ENCODE measurements at places on chromosomes 1 and 21.

GRCh38 chr1:1033731-1034438 is 14.0 kb downstream of the AGRN start:
- DNase-seq = peak; percentile 31

DNA sequence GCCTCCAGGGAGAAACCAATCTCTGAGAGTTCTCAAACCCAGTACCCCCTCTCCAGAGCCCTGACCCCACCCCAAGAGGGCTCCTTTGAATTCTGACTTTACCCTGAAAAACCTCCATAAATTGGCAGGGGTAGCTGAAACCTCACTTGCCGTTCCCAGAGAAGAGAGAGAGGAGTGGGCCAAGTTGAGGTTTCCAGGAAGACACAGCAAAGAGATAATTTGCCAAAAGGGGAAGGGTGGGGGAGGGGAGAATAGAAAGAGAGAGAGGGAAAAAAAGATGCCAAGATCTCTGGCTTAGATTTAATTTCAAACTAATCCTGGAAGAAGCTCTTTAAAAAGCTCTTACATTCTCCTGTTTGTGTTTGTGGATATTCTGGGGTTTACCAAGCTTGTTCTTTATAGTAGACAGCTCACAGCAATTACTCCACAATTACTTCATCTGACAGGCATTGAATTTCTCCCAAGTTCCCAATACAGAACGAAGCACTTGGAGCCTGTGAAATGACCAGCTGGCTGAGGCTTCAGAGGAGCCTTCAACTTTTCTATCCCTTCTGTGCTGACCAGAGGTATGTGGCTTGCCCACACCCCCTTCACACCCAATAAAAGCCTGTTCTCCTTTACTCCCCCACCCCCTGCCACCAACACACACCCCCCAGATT is 1.1 kb upstream of the GRHL3 start:
- no peak for DNase-seq

GRCh38 chr1:20696397-20697333 is 21.1 kb downstream of the KIF17 start:
- DNase-seq = peak; percentile 93

DNA sequence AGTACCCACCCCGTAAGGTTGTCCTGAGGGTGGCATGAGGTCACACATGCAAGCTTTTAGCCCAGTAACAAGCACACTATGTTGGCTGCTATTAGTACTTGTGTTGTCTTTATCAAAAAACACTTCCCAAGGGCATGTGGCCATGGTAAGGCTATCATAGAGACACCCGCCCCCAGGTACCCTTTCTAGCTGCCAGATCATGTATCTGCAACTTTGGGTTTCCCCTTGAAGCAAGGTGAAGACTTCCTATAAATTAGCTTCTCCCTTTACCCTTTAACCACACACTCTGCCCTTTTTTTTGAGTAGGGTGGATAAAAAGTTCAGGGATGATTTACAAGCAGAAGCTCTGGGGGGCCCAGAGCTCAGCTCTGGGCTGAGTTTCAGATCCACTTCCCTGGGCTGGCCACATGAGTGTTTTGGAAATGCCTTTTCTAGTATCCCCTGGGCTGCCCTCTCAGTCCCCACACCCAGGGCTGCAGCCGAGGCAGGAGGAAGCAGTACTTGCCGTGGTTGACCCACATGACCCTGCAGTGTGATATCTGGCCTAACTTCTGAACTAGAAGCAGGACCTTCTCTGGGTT is 2.0 kb downstream of the ZDHHC18 start:
- DNase-seq = no peak

- DNase-seq = no peak
These were observed 9.7 kb downstream of the SOAT1 start for GRCh38 chr1:179303200-179303785.

- no peak for DNase-seq
These were observed 197.3 kb downstream of the RYR2 start for GRCh38 chr1:237239248-237239647.

- no peak for DNase-seq
These were observed 31.8 kb downstream of the DIPK1A start for GRCh38 chr1:92929461-92929860.

DNA sequence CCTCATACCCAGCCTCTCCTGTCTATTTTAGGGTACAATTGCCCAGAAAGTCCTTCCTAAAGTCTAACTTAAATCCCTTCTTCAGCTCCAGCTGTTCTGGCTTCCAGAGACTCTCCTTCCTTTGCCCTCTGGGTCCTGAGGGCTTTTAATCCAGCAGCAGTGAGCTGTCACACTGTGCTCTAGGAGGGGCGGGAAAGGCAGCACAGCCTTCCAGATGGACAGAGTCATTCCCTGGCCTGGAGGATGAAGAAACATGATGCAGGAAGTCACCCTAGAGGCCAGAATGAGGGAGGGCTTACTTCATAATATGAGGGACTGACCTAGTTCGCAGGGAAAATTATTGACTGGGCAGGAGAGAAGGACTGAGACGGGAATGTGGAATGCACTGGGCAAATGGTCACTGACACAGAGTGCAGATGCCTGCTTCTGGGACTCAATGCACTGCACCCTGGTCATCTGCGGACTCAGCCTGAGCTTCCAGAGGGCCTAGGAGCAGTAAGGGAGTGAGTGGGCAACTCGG is 1.3 kb downstream of the SH2D2A start:
- no peak for DNase-seq

DNA sequence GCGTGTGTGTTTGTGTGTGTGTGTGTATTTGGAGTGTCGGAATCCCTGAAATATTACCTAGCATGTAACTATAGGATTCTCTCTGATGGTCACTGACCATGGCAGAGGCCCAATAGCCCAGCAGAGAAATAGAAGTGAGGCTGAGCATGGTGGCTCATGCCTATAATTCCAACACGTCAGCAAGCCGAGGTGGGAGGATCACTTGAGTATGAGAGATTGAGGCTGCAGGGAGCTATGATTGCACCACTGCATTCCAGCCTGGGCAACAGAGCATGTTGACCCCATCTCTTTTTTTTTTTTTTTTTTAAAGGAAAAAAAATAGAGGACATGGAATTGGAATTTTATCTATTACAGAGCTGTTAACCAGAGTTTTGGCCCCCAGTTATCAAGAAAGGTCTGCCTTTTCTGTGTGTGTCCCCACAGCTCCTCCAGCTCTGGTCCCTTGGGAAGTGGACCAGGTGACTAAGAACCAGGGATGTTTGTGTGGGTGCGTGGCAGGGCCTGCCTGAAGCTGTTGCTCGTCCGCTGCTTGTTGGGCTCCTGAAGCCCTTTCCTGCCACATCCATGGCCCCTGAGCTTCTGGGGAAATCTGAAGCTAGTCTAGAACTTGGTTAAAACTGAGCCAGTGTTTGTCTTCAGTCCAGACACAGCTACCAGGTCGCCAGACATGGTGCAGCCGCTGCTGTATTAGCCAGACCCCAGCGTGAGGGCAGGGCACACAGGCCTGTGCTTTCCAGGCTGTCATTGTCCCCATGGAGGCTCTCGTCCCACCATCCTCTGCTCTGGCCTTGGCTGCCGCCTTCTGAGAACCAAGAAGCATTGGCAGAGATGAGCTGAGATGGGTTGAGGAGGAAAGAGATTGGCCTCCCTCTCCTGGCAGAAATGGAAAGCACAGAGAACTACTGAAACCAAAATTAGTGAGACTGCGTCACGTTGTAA is 25.5 kb downstream of the CAPN9 start:
- DNase-seq = no peak

DNA sequence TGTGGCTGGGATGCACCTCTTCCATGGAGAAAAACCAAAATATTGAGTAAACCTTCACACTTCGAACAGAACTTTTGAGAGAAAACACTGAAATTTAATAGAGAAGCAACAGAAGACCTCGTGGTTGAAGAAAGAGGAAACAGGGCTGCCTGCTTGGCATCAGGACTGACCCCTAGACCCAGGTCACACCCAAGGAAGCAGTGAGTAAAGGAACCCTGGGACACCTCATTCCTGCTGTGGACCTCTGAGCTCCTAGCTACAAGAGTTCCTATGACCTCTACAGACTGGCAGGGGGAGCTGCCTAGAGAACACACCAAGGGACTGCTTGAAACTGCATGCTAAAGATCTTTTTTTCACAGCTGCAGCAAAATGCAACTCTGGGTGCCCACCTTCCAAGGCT is 67.8 kb downstream of the FASLG start:
- DNase-seq = no peak

GRCh38 chr1:210263963-210264362 is 31.4 kb downstream of the SERTAD4 start:
- no peak for DNase-seq

DNA sequence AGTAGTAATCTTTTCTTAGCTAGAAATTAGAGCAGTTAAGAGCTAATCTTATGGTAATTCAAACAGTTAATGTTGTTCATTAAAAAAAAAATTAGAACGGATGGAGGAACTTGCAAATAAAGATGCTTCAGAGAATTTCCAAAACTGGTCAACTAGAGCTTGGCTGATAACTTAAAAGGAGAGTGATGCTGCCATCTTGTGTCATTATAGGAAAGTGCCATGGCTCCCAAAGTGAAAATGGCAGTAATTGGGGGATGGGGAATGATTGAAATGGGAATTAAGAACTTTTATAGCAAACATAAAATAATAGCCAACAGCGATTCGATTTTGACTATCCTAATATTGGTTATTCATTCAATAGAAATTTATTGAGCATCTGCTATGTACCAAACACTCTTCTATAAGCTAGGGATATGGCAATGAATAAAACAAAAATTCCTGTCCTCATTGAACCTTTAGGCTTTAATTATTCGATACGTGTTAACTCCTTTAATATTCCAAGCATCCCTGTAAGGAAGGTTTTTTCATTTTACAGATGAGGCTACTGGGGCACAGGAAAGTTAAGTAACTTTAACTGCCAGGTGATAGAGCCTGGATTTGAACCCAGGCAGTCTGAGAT is 5.7 kb upstream of the PLPP3 start:
- peak; percentile 57 for DNase-seq

DNA sequence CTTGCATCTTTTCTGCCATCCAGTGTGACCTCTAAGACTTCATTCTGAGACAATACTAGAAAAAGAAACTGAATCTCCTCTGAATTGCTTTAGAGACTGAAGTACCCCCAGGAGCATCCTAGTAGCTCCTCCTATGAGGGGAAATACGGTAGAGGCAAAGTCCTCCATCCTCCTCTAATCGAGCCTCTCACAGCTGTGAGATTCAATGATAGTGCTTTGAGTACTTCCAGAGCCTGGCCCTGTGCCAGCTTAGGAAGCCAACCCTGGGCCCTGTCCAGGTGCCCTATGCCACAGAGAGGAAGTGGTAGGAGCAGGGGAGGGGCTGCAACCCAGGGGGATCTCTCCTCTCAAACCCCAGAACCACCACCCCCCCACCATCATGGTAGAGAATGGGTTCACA is 10.7 kb downstream of the RORC start:
- peak; percentile 71 for DNase-seq

- DNase-seq = no peak
These were observed 45.8 kb upstream of the DMRTB1 start for GRCh38 chr1:53413175-53414001.

- no peak for DNase-seq
These were observed 56.3 kb downstream of the DDR2 start for GRCh38 chr1:162688521-162688920.

- no peak for DNase-seq
These were observed 46.6 kb downstream of the PCP4 start for GRCh38 chr21:39913706-39914305.

- no peak for DNase-seq
These were observed 24.5 kb downstream of the C21orf91 start for GRCh38 chr21:17794518-17795145.

DNA sequence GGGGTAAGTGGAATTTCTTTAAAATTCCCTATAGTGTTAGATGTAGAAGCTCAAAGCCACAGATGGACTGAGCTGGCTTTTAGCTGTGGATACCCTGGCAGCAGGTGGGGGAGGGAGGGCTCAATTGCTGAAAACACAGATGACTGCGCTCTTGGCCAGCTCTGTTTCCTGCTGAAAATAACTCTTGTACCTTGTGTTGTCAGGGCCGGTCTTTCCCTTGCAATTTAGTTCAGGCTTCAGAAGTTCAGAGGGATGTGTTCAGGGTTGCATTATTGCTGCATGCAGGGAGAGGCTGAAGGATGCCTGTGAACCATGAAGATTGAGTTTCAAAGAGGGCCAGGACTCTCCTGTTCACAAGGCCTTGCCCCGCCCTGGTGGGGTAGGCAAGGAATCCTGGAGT is 58.1 kb upstream of the GCLM start:
- DNase-seq = no peak

DNA sequence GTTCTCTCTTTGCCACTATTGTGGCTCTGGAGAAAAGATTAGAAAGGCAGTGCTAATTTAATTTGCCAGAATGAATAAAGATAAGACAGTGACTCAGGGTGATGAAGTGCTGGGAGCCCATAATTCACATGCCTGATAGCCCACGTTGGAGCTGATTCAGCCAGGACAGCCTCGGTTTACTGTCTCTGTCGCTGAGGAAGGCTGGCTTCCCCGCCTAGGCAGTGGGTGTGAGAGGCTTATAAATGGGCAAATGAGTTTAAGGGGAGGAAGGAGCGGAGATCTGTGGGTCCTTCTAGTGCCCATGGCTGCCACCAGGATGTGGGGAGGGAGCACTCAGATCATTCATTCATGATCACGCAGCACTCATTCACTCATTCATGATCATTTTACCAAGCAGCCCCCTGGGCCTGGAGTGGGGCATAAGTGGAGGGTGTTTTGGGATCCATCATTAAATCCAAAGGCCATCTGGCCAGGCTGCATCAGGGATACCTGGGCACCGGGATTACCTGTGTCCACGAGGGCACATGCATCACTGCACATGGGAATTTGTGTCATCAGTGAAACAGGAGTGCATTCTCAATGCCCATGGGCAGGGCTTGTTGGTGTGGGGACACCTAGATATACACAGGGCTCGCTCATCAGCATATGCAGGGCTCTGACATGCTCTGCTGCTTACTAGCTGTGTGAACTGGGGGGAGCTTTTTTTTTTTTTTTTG is 315.4 kb downstream of the MATN1 start:
- DNase-seq = no peak

DNA sequence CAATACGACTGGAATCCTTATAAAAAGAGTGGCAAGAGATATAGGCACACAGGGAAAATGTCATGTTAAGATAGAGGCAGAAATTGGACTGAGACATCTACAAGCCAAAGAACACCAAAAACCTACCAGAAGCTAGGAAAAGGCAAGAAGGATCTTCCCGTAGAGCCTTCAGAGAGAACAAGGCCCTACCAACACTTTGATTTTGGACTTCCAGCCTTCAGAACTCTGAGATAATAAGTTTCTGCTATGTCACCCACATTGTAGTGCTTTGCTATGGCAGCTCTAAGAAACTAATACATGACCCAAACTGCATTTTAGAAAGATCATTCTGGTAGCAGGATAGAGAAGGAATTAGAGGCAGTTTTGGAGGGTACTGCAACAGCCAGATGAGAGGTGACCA is 24.1 kb upstream of the MUTYH start:
- DNase-seq = no peak

GRCh38 chr1:91428182-91428798 is 23.7 kb upstream of the HFM1 start:
- DNase-seq = peak; percentile 47

- DNase-seq = no peak
These were observed 2.3 kb downstream of the EXTL1 start for GRCh38 chr1:26023826-26024225.
